ENCODE measurements at places on chromosomes 12 and 14.

DNA sequence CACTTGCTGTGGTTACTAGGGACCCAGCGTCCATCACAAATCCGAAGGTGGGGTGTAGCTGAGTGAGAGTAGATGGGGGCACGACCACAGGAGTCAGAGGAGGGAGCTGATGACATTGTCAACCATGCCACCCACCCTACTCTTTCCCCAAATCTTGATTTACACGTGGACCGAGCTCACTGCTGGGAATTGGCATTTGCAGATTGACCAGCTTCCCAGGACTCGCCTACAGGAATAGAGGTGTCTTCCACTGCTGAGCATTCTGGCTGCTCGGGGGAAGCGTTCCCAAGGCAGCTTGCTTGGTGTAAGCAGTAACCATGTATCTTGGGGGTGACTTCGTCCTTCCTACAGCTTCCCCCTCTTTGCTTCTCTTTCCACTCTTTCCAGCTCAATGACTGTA, 353 bp upstream of the PTPRR start:
- no peak for DNase-seq

GRCh38 chr14:96103075-96103474, 63.9 kb downstream of the C14orf132 start:
- no peak for DNase-seq

DNA sequence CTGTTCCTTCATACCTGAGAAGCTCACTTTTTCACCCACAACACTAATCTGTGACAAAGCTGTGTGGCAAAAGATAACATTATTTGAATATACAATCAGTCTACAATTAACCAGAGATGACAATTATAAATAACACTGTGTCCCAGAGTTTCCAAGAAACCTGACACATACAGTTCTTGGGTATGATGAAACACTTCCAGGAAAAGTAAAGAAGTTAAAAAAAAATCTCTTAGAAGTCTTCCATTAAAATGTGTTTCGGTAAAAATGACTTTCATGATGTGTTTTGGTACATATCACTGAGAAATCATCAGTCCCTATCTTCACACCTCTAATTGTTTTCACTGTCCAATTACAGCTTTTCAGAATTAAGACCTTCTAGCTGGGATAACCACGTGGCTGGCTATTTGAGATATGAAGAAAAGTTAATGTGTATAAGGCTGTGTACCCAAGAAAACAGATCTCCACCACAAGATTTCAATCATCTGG, 390.2 kb downstream of the SOX5 start:
- DNase-seq, result no peak

- DNase-seq, result no peak
Measured at GRCh38 chr12:69698769-69699540, at the start of gene BEST3. Gene BEST3 (minus strand): TSS chr12:69699303. CDS start chr12:69697798, 1,505 bp downstream.

GRCh38 chr12:74780182-74780849, 242.7 kb downstream of the ATXN7L3B start:
- DNase-seq, result no peak

DNA sequence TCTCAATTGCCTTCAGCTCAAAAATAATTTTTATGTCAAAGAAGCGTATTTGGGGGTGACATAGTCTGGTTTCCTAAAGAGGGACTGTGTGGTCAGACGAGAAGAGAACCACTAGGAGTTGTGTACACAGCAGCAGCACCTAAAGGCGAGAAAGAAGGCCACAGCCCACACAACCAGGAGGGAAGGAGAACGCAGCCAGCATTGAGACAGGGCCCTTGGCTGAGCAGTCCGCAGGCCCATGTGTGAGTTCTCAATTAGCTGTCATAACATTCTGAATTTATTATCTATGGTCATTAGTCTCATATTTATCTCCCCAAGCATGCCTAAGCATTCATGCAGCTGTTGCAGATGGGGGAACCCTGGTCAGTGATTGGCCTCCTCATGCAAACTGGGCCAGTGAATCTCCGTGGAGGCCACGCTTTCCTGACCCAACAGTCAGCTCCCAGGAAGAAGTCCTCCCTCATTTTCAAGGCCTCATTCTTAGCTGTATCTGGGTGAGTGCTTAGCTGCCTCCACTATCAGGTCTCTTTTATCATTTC, 81.2 kb upstream of the ATF7IP start:
- no peak for DNase-seq
